ENCODE measurements at places on chromosomes 2 and 18.

- no peak for DNase-seq
Observed at GRCh38 chr2:221389904-221390303, 182.2 kb downstream of the EPHA4 start.

- DNase-seq, result no peak
Observed at GRCh38 chr2:166516712-166517303, 22.8 kb upstream of the SCN7A start.

DNA sequence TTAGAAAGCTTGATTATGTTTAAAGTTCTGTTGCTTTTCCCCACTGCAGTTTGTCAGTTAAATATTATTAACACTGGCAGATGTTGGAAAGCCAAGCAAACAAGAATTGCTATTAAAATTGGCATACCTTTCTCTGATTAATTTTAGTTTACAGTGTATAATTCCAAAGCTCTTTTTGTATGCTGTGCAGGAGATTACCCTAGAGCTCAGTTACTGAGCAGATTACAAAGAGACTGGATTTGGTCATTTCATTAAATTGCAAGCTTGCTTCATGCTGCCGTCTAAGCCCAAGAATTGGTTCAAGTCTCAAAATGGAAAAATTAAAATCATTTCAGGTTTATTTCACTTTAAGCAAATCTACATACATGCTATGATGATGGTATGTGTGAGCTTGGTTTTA lies 2.3 kb downstream of the ASAP2 start:
- no peak for DNase-seq

GRCh38 chr2:73033766-73034381 lies 37.6 kb downstream of the SFXN5 start:
- DNase-seq, result no peak

- DNase-seq, result no peak
Observed at GRCh38 chr18:25798046-25798445, 292.4 kb downstream of the SS18 start.

DNA sequence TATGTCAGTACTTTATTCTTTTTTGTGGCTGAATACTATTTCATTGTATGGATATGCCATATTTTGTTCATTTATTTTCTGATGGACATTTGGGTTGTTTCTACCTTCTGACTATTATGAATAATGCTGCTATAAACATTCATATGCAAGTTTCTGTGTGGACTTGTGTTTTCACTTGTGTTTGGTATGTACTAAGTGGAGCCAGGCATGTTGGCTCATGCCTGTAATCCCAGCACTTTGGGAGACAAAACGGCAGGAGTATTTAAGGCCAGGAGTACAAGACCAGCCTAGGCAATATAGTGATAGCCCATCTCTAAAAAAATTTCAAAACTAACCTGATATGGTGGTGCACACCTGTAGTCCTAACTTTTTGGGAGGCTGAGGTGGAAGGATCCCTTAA lies 23.3 kb downstream of the MARCHF7 start:
- no peak for DNase-seq

GRCh38 chr2:128765811-128766210 lies 447.1 kb upstream of the HS6ST1 start:
- DNase-seq, result no peak

DNA sequence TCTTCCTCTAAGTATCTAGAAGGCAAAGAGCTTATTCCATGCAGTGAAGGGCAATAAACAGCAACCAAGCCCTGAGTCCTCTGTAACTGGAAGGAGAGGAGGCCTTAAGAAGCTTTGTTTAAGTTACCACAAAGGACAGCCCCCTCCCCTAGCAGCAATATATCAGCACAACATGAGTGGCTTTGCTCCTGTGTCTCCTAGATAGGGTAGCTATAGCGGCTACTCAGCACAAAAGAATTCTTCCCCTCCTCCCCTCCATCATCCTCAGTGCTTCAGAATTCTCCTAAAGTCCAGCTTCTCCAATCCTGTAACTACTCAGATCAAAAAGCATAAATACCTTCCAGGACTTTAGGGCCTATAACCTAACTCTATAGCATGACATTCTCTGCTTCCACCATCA lies 16.5 kb downstream of the SUMO1 start:
- DNase-seq, result no peak

- no peak for DNase-seq
Observed at GRCh38 chr2:23838581-23838980, 88.3 kb downstream of the ATAD2B start.

- no peak for DNase-seq
Observed at GRCh38 chr2:239583171-239583878, 182.5 kb upstream of the HDAC4 start.

DNA sequence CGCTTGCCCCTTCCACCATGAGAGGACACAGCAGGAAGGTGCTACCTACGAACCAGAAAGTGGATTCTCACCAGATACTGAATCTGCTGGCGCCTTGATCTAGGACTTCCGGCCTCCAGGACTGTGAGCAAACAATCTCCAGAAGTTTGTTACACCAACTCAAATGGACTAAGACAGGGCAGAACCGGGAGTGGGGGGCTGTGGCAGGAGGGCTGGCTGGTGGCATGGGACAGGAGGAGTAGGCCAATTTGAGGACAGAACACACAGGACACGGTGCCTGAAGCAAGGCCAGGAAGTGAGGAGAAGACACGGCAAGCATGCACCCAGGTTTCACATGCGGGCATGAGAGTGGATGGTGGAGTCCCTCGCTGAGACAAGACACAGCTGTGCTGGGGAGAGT lies 40.1 kb downstream of the CRACDL start:
- no peak for DNase-seq

DNA sequence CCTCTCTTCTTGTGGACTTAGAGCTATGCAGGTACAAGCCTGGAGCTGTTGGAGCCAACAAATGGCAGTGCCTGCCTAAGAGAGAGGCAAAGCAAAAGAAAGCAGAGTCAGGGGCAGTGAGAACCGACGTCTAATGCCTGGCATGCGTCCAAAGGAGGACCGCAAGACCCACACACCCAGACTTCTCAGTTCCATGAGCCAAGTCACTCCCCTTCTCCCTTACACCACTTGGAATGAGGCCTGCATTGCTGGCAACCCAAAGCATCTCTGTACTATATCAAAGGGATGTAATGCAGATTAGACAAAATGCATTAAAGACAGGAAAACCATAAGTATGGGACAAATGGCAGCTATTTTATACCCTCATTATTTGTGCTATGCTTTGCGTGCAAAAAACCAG lies 49.9 kb upstream of the RNU4ATAC start:
- no peak for DNase-seq

DNA sequence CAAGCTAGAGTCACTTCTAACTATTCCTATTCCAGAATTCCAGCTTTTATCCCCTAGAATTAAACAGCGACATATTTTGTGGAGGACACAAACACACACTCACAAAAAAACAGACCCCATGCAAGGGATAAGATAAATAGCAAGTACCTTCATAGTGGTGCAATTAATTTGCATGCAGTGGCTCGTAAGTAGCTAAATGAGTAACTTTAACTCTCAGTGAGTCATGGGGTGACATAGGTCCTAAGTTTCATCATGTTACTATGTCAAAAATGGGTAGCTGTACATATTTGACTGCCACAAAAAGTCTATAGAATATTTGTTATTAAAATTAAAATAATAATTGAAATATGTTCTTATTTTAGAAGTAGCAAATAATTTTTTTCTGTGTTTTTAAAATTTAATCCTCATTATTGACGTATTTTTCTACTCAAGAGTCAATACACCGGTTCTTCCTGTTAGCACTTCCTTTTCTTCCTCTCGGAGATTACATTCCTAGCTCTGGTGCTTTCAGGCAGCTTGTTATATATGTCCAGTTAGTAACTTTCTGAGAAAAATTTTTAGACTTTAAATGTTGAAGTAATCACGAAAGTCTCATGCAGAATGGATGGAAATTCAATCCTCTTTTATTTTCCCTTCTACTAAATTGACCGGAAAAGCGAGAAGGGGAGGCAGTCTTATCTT lies 247.0 kb downstream of the KCNH7 start:
- DNase-seq, result no peak
